ENCODE measurements at places on chromosomes 13 and 19.

DNA sequence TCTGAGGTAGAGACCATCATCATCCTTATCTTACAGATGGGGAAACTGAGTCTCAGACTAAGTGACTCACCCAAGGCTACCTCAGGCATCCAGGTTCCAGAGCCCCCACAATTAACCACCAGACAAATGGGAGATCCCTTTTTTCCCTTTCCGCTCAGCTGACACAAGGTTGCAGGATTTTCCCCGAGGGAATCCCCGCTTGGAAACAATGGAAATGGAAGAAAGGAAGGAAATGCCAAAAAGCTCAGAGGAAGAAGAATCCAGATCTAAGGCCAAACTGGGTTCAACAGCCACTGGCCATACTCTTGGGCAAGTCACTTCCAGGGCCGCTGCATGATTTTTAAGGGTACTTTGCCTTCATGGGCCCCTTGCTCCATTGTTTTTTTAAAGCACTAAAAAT lies 1.6 kb downstream of the ZNF71 start:
- DNase-seq = no peak

DNA sequence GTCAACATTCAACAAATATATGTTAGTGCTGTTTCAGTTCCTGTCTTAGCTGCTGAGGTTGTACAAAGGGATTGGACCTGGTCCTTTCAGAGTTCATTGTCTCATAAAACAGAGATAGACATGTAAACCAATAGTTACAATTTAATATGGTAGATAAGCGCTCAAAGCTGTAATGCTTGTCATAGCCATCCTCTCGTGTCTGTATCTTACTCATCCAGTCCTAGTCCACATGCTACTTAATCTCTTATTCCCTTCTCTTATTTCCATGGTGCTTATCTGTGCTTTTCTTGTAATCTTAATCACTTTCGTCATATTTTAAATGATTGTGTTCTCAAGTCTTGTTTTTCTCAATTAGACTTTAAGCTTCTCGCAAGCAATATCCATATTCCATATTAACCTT lies 185.2 kb upstream of the OBI1 start:
- no peak for DNase-seq

- no peak for DNase-seq
These were observed 431.7 kb downstream of the KLF12 start for GRCh38 chr13:73702419-73703071.

- DNase-seq = no peak
These were observed 6.4 kb downstream of the ZNF808 start for GRCh38 chr19:52533901-52534300.

DNA sequence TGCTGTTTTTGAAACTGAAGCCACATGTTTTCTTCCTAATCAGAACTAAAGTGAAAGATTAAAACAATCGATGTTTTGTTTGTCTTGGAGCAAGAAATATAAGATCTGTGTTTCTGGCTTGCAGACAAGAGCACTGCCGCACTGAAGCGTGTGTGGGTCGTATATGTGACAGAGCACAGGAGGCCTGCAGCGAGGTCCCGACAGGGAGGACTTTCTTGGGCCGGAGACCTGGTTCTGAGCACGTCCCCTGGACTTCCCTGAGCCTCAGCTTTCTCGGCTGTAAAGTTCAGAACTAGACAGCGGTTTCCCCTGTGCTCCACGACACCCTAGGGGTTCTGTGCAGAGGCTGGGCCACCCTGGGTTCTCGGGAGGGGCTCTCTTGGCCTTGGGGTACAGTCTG lies 60.5 kb downstream of the GADD45B start:
- DNase-seq = no peak

GRCh38 chr13:109180905-109181425 lies 551.6 kb downstream of the MYO16 start:
- no peak for DNase-seq

Measured in NK-92 treated with Interleukin-12 subunit alpha and Interleukin-12 subunit beta, amount 100 ng/mL, for 24 hours (cell line).